Esophagus mucosa (tissue), 1 donor: ENCODE measurements at places on chromosomes 11 and 22. TPM values are rescaled to one million over a fixed set of nuclear protein-coding genes. Genes with fewer than 3 reads are reported as not detected.

- no peak for ATAC-seq
Observed at GRCh38 chr22:27459999-27460398, 341.6 kb downstream of the MN1 start.

DNA sequence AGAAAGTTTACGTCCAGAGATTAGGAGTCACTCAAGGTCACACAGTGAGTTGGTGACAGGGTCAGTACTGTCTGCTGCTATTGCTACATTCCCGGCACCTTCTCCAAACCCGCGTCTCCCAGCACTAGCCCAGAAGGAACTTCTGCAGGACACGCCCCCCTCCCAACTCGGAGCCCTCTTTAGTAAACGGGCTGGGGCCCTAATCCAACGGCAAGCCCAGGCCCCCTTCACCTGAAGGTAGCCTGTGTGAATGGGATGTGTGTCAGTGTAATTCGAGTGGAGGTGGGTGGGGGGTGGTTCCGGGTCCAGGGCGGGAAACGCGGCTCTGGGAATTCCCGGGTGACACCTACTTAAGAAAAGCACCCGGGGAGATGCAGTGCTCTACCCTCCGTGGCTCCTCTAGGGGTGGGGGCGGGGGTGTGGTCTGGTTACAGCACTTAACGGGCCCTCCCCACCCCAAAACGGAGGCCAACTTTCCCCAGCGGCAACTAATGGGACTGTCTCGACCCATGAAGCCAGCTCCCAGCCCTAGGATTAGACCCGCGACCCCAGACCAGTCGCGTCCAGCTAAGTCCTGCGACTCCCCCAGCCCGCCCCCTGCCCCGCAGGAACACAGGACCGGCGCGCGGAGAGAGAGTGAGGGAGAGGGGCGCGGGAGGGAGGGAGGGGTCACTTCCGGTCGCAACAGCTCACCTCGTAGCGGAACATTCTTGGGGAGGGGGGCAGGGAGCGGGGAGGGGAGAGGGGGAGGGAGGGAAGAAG, 468 bp downstream of the PATL1 start:
- peak; percentile 24 for ATAC-seq

DNA sequence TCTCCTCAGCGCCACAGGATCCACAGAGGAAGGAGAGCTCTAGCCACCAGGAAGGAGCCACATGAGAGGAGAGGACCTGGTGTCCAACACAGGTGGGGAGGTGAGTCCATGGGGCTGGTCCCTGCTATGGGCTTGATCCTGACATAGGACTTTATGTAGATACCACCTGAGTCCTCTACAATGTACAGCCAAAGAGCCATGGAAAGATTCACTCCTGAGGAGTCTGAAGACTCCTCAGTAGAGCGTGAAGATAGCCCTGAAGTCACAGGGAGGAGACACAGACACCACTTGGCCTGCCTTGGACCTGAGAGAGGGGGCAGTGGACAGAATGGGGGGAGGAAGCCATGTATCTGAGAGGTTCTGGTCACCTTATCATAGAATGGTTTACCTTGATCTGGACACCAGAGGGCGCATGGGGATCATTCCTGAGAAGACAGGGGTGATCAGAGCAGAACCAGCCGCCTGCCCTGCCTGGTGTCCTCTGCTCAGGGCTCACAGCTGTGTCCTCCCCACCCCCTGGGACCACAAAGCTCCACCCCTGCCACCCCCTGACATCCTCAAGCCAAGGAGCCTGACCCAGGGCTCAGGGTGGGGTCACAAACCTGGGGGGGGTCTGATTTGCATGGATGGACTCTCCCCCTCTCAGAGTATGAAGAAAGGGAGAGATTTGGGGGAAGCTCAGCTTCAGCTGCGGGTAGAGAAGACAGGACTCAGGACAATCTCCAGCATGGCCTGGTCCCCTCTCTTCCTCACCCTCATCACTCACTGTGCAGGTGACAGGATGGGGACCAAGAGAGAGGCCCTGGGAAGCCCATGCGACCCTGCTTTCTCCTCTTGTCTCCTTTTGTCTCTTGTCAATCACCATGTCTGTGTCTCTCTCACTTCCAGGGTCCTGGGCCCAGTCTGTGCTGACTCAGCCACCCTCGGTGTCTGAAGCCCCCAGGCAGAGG, 77.0 kb downstream of the ZNF280B start:
- ATAC-seq, result peak; percentile 83

DNA sequence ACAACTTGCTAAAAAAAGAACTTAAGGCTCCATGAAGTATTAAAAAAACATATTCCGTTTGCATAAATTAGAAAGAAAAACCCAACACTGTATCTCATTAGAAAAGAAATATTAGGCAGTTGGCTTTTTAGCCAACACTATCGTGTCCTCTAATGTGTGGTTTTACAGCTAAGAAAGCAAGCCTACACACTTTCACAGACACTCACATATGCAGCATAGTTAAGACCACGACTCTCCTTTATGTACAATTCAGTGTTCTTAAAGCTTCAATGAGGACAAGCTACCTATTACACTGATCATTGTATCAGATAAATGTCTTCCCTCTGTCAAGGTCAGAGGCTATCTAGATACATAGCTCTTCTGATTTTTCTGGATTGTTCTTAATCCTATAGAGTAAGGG, 80.1 kb downstream of the PICALM start:
- no peak for ATAC-seq

DNA sequence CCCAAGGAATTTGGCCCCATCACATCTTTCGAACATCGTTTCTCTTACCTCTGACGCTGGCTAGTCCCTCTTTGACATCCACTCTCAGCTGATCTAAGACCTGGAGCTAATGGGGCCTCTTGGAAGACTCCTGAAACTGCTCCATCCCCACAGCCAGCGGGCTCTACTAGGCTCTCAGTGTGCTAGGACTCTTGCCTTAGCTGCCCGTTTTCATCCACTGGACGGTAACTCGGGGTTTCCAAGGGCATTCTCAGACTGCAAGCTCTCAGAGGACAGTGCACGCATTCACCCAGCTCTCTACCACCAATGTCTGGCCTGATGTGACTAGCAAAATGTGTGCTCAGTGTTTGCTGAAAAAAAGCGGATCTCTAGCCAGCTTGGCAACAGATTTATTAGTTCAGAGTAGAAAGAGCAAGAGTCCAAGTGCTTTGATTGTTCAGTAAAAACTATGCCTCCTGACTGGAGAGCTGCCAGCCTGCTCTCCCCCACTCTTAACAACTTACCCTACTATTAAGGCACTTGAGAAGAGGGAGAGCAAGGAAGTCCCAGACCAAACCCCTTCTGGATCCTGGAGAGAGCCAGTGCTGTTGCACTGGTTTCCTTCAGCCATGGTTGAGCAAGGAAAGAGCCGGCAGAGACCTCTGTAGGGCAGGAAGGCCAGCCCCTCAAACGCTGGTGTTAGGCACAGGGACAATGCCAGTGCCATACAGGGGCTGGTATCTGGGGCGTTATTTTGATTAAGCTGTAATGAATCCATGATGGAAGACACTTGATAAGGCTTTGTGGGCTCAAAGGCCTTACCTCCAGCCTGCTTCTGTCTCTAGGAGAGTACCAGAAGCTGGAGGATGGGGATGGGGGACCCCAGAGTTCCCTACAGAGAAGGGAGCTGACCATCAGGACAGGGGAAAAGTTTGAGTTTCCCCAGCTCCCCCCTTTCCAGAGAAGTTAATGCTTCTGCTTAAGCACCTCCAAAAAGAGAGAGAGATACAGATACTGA, 9.2 kb downstream of the RELA start:
- no peak for ATAC-seq

- ATAC-seq, result peak; percentile 39
Observed at GRCh38 chr11:46321757-46322156, 25.5 kb upstream of the DGKZ start.

The DKK3 gene
- 21.2 TPM for total RNA-seq

DNA sequence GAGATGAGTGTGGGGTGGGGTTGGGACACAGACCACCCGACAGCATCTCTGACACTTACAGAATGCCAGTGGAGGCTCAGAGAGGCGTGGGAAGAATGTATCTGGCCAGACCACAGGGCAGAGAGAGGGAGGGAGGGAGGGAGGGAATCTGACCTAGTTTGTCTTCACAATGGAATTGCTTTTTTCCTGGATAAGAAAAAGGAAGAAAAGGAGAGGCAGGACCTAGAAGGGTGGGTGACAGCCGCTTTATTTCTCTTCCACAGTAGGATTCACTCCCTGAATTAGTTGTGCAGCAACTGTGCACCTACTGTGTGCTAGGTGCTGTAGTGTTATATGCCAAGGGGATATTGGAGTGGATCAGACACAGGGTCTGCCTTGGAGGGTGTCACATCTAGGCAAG, 3.7 kb downstream of the KCNK4 start:
- no peak for ATAC-seq

- peak; percentile 41 for ATAC-seq
Observed at GRCh38 chr22:35409783-35410662, 10.1 kb downstream of the MCM5 start.

- ATAC-seq, result peak; percentile 17
Observed at GRCh38 chr11:45062974-45063635, 83.3 kb upstream of the PRDM11 start.

The RTN4RL2 gene
- total RNA-seq, result 0.56 TPM

The SLC22A9 gene
- not detected for total RNA-seq

DNA sequence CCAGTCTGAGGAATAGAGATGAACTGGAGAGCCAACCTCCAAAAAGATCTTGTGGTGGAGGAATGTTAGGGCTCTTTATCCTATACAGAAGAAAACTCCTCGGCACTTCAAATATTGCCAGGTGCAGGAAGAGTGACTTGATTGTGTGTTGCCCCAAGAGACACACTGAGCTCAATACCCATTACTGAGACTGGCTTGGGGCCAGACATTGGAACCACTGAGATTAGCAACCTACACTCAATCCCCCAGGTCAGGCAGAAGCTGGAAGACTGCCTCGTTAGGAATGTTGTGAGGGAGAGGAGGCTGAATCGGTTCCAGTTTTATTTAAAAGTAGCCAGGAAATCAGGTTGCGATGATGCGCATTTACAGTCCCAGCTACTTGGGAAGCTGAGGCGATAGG, 2.4 kb upstream of the SGSM3 start:
- ATAC-seq, result no peak

DNA sequence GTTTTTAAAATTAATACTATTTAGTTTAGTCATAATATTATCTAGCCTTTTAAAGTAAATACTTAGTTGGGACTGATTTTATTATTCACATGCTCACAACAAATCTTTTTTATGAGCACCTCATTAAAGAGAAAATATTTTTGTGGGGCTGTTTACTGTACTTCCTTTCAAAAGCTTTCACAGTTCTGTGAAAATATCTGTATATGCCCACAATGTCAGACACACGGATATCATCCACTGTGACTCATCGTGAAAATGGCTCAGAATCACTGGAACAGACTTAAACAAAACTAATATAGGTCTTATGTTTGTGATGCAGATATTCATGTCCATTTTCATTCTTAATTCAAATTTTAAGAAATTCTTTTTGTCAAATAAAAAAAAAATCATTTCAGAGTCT, 305.2 kb downstream of the RAB38 start:
- ATAC-seq, result no peak

DNA sequence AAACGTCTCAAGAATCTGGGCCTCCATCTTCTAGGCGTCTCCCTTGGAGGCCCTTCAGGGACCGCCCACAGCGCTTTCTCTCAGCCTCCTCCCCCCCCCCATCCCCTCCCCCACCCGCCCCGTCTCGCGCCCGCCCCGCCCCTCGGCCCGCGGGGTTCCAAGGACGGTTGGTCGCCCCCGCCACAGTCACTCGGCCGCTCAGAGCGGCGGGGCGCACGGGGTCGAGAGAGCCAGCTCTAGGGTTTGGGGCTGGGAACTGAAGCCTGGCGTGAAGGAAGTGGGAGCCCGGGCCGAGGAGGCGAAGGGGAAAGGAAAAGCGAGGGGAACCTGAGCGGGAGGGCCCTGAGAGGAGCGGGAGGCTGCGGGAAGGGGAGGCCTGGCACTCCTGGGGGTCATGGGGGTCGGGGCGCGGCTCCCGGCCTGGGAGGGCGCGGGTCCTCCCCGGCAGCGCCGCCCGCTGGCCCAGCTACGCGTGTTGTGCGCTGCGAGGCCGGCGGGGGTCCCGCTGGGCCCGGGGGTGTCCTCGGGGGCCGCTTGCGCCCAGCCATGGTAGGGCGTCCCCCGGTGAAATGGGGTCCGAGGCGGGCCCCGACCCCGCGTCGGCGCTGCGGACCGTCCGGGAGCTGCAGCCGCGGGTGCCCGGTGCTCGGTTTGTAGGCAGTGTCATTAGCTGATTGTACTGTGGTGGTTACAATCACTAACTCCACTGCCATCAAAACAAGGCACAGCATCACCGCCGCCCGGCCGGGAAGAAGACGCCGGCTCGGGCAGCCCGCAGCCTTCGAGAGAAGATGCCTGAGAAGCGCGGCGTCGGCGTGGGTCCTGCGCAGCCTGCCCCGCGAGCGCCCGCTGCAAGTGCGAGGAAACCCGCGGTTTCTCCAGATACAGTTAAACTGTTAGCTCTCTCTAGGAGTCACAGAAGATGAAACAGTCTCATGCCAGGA, at the start of gene BTG4:
TSS of gene BTG4 (minus strand) at position 91 of the 944 bp plus-strand sequence. CDS start 13,610 bp downstream, outside the sequence.
- peak; percentile 52 for ATAC-seq

The OR56A1 gene
- not detected for total RNA-seq

The CABP4 gene
- total RNA-seq, result 0.24 TPM

The OR2D2 gene
- 0.20 TPM for total RNA-seq

The TNNT3 gene
- 0.40 TPM for total RNA-seq

DNA sequence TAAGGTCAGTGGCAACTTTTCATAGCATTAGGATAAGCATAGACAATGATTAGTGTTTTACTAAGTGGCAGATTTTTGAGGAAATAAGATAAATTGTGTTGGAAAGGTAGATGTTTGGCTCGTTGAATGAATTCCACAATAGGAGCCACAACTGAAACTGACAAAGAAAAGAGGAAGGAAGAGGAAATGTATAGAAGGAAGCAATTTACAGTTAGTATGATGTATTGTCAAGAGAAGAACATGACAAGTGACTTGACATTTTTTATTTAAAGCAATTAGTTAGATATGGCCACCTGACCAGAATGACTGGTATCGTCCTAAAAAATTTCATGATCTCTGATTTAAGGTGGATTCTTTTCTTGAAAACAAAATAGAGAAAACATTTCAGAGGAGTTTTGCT, 3.1 kb upstream of the RAG2 start:
- ATAC-seq, result no peak

The CECR2 gene
- 0.40 TPM for total RNA-seq

DNA sequence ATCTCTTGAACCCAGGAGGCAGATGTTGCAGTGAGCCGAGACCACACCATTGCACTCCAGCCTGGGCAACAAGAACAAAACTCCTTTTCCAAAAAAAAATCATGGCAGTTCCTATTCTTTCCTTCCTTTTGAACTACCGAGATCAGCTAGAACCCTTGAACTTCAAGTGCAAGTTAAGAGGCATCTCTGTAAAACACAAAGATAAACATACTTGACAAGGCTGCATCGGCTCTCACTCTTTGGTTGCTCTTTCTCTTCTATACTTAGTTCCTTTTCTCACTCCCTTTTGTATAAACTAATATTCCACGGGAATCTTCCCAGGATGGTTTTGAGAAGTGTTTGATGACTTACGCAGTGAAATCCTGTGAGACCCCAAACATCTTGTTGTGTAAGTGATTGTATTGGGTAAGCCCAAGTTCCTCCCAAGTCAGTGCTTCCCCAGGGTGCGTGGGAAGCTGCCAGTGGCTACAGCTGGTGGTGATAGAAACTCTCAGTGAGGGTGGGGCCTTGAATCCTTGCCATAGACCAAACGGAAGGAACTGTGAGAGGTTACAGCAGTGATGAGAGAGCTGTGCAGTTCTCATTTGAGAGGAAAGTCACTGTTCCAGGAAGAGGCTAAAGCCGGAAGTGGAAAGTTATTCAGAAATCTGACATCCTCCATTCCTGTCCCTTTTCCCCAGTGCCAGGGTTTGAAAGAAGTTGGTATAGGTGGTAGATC, 24.1 kb upstream of the CDC42EP2 start:
- peak; percentile 67 for ATAC-seq

The PMM1 gene
- 30.0 TPM for total RNA-seq
